Glomerular endothelial cell (primary cell): ENCODE measurements at places on chromosomes 7 and 10. TPM values are rescaled to one million over a fixed set of nuclear protein-coding genes. Genes with fewer than 3 reads are reported as not detected.

The CALHM3 gene
- not detected in 2 replicates for total RNA-seq

The WNT8B gene
- not detected in 2 replicates for total RNA-seq

The LSM5 gene
- 17.6 and 18.2 TPM in 2 replicates for total RNA-seq

The COL26A1 gene
- not detected in 2 replicates for total RNA-seq

The ARMH3 gene
- total RNA-seq = 10.3 and 11.6 TPM in 2 replicates

The BHLHA15 gene
- total RNA-seq = 0.53 and 0.68 TPM in 2 replicates

The ZNF92 gene
- total RNA-seq = 4.0 and 11.0 TPM in 2 replicates

The ADAM22 gene
- total RNA-seq = 0.39 and 1.1 TPM in 2 replicates
